GM10248 (cell line): ENCODE measurements at places on chromosomes 5 and 9.

- DNase-seq, result no peak
These were observed 80.3 kb downstream of the GADD45G start for GRCh38 chr9:89684912-89685636.

GRCh38 chr5:2217219-2217618, 334.5 kb upstream of the IRX4 start:
- DNase-seq, result no peak

DNA sequence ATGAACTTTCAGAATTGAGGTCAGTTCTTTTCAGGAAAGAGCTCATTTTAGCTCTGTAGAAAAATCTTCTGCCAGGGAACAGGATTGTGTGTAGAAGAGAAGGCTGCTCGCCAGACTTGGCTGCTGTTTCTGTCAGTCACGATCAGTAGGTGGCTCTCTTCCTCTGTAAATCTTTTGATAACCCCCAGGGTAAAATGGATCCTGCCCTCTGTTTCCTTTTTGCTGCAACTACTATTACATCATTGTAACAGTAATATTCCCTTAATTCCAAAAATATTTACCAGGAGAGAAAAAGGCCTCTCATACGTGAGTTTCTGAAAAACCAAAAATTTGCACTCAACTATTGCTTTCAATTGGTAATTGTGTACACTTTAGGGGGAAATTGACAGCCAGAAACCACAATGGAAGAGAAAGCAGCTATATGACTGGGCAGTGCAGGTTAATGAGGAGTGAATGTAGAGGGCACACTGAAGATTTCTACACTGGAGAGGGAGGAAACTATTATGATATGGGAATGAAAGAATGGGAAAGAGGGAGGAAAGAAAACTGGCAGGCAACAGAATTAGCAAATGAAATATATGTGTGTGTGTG, 12.3 kb downstream of the IFNA21 start:
- DNase-seq, result peak; percentile 40

- no peak for DNase-seq
These were observed 9.5 kb downstream of the NPM1 start for GRCh38 chr5:171397190-171397589.

- no peak for DNase-seq
These were observed 19.8 kb downstream of the NACC2 start for GRCh38 chr9:136075134-136075841.
